Fibroblast of skin of right biceps (primary cell): ENCODE measurements at places on chromosomes 4 and X.

- DNase-seq, result no peak
These were observed 69.9 kb downstream of the TRAPPC11 start for GRCh38 chr4:183729069-183729406.

- peak; percentile 7 for DNase-seq
These were observed 32.1 kb downstream of the ASB5 start for GRCh38 chr4:176236946-176237345.

DNA sequence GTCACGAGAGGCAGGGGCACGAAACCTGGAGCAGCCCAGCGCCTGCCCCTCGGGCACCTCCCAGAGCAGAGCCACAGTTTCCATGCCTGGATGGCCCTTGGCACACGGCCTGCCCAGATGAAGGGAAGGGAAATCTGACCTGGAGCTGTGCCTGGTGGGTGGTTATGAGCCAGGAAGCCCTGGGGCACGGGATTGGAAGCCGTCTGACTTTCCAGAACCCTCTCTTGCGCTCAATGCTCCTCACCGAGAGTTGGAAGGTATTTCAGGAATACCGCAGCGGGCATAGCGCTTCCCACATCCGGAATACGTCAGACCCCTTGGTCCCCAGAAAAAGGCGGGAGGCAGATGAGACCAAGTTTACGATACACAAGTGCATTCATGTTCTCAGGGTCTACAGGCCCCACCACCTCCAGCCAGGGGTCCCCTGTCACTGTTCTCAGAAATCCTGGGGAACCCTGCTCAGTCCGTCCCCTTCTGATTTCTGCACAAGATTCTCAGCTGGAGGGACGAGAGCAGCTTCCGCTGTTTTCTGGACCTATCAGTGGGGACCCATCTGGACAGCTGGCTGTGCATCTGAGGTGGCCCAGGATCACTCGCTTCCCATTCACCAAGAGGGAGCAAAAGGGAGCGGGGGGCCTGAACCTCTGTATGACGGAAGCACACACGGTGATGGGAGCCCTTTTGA, 172.9 kb downstream of the AFAP1 start:
- DNase-seq, result no peak

GRCh38 chrX:11531226-11531625, 134.5 kb downstream of the ARHGAP6 start:
- no peak for DNase-seq

DNA sequence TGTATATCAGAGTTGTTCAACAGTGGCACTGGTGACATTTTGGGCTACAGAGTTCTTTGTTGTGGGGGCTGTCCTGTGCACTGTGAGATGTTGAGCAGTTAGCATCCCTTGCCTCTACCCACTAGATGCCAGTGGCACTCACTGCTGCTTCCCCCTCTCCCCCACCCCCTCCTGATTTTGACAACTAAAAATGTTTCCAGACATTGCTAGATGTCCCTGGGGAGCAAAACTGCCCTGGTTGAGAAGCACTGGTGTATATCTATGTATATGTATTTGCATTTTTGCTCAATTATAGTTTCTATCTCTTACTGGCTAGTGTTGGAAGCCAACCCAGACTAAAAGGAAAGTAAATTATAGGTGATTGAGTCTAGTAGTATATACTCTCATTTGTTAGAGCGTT, 2.4 kb downstream of the TMEM131L start:
- DNase-seq, result peak; percentile 59

DNA sequence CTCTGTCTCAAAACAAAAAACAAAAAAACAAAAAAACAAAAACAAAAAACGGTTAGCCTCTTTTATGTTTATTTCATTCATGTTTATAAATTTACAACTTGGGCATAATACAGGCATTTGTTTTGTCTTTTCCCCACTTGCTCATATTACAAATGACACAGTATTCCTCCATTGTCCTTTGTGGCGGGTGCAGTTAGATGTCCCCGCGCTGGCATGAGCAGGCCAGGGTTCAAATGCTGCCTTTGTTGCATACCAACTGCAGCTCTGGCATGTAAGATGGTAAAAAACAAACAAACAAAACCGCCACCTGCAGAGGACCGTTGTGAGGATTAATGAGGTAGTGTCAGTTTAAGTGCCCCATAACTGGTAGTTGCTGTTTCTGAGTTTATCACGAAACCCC, 16.1 kb upstream of the HPF1 start:
- no peak for DNase-seq

GRCh38 chr4:109662116-109662515, 41.1 kb downstream of the CASP6 start:
- DNase-seq, result no peak

DNA sequence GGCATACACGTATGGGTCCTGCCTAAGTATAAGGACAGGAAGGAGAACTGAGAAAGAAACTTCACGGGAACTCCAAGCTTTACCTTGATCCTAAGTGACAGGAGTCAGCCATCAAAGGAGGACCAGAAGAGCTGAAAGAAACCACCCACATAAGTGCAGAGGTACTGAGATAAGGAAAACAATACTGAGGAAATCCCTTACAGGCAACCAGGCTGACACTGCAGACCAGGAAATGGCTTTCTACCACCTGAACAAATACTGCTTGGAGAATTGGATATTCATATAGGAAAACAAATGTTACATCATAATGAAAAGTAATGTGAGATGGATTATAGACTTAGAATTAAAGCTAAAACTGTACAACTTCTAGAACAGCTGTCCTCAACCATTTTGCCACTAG, 127.0 kb downstream of the IL15 start:
- DNase-seq, result no peak

GRCh38 chr4:25950461-25951389, 36.7 kb downstream of the SMIM20 start:
- no peak for DNase-seq

GRCh38 chr4:2936773-2937145, 26.4 kb downstream of the NOP14 start:
- DNase-seq, result peak; percentile 67

GRCh38 chr4:139020384-139020783, 4.8 kb downstream of the NOCT start:
- no peak for DNase-seq

DNA sequence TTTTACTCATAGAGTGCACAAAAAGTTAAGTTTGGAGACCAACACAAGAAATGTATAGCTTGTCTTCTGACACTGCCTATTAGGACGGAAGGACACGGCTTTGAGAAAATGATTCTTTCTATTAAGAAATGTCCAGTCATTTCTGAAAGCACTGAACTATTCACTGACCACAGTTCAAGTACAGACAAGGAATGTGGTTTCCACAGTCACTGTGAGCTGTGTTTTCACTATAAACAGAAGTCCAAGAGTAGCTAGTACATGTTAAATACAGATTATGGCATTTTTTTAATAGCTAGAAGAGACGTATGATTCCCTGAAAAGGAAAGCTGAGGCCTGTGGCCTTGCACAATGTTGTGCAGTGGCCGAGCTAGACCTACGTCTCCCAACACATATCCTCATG, 115.1 kb upstream of the GPM6A start:
- DNase-seq, result no peak

DNA sequence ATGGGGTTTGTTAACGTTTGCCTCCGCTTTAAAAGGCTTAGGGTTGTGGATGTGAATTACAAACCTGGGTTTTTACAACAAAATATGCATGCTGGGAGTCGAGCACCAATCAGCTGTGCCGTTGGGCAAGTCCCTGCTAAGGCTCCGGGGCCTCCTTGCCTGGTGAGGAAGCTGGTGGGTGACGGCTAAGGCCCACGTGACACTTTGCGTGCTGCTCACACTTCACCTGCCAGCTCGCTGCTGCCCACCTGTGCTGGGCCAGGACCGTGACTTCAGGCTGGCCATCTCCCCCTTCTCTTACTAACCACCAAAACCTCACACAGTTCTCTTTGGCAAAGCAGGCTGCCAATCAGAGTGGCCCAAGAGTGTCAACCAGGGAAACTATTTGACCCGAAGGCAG, 178.3 kb downstream of the AFAP1 start:
- no peak for DNase-seq

- DNase-seq, result peak; percentile 9
These were observed 45.6 kb downstream of the MAOB start for GRCh38 chrX:43836435-43837184.

- DNase-seq, result no peak
These were observed 102.1 kb upstream of the EDNRA start for GRCh38 chr4:147378780-147379179.

- no peak for DNase-seq
These were observed 28.1 kb upstream of the GLRA3 start for GRCh38 chr4:174856926-174857800.

DNA sequence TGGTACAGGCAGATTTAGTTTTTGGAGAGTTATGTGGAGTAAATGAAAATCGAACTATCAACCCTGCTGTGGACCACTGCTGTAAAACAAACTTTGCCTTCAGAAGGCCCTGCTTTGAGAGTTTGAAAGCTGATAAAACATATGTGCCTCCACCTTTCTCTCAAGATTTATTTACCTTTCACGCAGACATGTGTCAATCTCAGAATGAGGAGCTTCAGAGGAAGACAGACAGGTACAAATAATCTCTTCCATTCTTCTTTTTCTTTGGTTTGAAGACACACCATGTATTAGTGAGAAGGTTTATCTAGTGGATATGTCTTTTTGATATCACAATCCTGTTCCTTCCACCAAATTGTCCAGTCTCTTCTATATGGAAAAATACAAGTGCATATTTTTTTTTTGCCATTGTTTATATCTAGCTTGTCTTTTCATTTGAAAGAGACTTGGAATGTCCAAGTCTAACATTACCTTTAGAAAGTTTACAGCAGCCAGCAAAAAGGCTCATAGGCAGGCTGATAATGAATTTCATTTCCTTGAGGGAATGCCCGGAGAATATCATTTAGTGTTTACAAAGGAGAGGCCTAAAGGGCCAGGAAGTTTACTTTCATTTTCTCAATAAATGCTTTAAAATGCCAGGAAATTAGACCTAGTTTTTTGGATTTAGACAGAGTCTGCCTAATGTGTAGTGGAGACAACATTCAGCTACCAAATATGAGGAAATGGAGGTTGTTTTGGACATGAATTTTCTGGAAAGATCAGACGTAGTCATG, 18.6 kb downstream of the AFM start:
- no peak for DNase-seq

DNA sequence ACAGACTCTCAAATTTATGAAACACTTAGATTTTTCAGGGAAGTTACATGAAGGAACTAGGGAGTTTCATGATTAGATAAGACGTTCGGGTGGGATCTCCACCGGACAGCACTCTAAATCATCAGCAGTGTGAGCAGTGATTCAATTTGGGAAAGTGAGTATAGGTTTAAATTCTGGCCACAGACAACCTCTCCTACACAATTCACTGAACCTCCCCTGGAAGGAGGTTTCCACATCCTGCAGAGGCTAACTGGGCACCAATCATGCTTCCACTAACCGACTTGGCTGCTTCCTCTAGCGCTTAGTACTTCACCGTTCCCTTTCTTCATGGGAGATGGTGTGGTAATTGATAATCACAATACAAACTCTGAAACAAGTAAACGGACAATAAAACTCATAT, 5.6 kb downstream of the CXCL9 start:
- DNase-seq, result no peak

GRCh38 chr4:181825564-181825963, 417.6 kb upstream of the TENM3 start:
- DNase-seq, result no peak

DNA sequence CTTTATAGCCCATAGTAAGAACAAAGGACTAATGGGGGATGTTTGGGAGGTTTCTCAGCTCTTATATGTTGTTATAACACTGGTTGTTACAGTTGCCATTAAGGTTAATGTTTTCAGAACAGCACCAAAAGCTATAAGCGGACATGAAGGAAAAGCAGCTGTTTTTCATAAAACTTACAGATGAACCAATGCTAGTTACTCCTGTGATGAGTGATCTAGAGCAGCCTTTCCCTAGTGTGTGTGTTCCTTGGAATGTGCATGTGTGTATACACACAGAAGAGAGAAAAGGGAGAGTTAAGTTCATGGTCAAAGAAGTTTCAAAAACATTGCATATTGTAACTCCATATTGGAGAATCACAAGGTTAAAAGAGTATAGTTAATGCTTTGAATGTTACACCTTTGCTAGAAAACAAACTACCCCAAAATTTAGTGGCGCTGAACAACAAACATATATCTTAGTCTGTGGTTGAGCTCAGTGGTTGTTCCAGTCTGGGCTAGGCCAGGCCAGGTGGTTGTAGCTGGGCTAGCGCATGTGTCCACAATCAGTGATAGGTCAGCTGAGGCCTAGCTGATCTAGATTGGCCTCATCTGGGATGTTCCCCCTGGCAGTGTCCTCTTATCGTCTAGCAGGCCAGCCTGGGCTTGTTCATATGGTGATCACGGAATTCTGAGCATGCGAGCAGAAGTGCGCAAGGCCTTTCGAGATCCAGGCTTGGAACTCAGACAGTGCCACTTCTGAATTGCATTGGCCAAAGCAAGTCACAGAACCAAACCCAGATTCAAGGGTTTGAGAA, 151.0 kb downstream of the NHS start:
- DNase-seq, result peak; percentile 75

DNA sequence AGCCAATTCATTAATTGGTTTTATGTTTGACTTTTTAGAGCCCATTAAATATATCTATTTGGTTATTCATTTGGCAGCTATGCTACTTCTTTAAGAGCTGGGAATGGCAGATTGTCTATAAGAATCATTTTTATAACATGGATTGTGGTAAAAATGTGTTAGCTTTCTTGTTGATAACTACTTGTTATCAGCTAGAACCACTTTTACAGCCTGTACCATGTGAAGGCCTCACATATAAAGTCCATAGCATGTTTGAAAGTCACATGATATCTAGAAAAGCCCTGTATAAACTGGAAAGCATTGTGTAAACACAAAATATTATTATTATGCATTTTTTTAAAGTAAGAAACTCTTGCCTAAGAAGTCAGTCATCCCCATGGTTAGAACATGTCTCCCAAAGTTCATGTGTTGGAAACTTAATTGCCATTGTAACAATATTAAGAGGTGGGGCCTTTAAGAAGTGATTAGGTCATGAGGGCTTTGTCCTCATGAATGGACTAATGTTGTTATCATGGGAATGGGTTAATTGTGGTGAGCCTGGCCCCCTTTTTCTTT, 110.9 kb upstream of the BMP2K start:
- DNase-seq, result no peak

DNA sequence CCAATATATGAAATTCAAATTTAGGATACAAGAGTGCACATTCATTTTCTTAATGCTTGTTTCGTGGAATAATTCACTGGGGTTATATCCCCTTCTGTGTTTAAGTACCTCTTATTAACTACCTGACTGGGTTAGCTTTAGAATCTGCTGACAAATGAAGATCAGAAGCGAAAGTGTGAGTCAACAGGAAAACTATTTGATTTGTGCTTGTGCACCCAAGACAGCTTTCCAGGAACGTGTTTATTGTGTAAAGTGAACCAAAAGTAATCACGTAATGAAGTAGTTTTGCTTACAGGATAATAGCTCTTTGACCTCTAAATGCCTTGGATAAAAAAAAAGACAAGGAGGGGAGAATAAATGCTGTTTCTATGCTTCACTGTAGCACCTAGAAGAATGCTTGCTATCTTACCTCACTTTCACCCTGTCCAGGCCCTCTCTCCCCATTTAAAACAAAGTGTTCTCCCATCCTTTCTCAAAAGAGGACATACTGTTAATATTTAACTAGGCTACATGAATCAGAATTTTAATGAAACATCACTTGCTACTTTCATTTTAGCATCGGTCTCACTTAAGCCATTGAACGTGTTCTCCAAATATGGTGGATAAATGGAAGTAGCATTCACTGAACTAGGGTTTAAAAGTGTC, 141.9 kb downstream of the THOC2 start:
- DNase-seq, result peak; percentile 0
